WTC11 (cell line): ENCODE measurements at places on chromosomes 4 and X. TPM values are rescaled to one million over a fixed set of nuclear protein-coding genes. Genes with fewer than 3 reads are reported as not detected.

The CT45A9 gene
- total RNA-seq = not detected in 3 replicates

DNA sequence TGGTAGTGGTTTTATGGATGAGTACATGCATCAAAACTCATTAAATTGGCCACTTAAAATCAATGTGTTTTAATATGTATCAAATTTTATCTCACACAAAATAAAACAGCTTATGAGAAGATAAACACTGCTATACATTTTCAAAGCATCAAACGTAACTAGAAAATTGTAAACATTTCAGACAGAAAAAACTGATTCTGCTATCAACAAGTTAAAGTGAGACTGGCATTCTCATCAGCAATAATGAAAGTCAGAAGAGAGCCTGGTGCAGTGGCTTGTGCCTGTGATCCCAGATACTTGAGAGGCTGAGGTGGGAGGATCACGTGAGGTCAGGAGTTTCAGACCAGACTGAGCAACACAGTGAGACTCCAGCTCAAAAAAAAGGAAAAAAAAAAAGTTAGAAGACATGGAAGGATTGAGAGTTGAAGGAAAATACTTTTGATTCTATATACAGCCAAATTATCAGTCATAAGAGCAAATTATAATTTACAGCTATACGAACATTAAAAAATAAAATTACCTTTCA, 2.9 kb downstream of the TBCK start:
- no peak for DNase-seq

DNA sequence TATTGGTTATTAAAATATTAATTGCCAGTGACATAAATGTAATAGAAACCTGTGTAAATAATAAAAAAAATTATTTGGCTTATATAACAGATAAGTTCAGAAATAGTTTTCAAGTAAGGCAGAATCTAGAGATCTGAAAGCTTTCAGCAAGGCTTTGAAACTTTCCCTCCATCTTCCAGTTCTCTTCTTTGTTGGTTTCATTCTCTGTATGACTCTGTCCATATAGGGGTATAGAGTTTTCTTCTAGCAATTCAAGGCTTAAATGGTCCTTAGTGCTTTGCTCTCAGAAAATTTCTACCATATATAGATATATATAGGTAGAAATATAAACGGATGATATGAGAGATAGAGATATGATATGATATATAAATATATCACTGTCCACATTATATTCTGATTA, 160.5 kb upstream of the GABRA2 start:
- DNase-seq = no peak

DNA sequence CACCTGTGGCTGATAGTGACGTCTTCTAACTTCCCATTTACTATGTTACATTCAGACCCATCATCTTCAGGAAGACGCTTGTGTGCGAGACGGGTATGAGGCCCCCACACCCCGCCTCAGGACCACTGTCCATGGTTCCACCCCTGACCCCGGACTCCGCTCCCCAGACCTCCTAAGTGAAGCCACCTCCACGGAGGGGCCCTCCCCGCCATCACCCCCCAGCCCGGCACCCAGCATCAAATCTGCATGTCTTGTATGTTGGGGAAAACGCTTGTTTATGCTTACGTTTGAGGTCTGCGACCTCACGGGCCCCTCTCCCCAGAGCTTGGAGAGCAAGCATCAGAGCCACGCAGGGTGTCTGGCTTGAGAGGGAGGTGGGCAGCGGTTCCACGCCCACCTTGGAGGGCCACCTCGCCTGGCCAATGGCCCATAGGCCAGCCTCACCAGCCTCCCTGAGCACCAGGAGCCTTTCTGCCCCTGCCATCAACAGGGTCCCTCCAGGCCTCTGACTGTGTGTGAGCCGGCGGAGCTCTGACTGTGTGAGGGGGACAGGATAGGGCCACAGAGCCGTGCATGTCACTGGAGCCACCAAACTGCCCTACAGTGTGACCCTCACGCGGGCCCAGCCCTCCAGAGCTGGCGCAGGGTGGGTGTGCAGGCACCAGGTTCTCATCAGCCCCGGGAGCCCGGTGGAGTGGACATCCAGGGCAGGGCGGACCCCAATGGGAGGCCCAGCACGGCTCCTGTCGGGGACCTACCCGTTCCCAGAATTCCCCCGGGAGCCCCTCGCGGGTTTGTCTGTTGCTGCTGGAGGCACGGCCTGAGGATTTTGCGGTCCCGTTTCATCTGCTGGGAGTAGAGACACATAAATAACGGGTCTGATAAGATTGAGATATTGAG, 88.4 kb upstream of the NKX1-1 start:
- peak; percentile 8 for DNase-seq

DNA sequence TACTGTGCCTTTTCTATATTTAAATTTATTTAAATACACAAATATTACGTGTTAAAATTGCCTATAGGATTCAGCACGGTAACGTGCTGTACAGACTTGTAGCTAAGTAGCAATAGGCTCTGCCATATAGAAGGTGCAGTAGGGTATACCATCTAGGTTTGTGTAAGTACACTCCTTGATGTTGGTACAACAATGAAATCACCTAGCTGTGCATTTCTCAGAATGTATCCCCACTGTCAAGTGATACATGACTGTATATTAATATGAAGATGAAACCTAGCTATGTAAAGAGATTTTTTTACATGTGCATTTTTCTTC, 431.2 kb downstream of the KCTD8 start:
- DNase-seq = no peak

DNA sequence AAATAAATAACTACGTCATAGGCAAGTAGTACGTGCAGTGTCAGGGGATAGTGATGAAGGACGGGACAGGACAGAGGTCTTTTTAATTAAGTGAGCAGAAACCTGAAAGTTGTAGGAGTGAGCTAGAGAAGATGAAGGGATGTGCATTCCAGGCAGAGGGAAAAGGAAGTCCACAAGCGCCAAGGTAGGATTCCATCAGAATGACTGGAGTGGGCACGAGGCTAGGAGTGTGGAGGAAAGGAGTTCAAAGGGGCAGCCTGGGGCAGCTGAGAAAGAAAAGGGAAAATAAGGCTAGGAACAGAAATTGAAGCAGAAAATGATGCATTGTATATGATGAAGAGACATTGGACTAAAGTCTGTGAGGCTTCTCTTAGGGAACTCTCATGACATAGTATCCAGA, 192.2 kb upstream of the TLL1 start:
- no peak for DNase-seq

- DNase-seq = peak; percentile 56
Measured at GRCh38 chrX:53190363-53190960, 34.5 kb downstream of the KDM5C start.

- no peak for DNase-seq
Measured at GRCh38 chr4:154503598-154503997, 12.0 kb upstream of the DCHS2 start.

DNA sequence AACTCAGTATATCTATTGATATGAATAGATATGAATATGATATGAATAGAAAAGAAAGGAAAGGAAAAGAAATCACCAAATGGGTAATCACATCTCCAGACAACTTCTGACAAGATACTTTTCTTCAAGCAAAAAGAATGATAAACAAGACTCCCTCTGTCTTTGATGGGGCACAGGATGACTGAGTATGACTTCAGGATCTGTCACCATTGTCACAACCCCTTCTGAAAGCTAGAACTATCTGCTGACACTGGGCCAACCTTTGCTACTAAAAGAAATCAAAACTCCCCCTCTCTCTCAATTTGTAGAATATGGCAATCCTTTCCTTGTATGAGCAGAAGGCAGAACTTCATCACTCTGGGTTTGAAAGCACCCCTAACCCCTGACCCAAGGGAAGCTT, 267.2 kb upstream of the RASGEF1B start:
- no peak for DNase-seq

The IL1RAPL1 gene
- total RNA-seq = 0.09 to 0.16 TPM (median 0.13 TPM) in 3 replicates

DNA sequence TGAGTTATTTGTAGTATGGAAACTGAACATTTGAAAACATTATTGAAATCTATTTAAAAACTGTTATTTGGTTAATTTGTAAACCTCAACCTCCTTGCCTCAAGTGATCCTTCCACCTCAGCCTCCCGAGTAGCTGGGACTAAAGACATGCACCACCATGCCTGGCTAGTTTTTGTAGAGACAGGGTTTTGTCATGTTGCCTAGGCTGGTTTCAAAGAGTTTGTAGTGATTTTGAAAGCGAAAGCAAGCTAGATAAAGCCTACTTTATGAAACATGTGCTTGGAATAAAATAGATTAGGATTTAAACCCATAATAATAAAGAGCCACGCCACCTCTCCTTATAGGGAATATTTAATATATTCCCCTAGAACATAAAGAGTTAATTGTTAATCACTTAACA, 23.5 kb downstream of the ARSJ start:
- DNase-seq = no peak

DNA sequence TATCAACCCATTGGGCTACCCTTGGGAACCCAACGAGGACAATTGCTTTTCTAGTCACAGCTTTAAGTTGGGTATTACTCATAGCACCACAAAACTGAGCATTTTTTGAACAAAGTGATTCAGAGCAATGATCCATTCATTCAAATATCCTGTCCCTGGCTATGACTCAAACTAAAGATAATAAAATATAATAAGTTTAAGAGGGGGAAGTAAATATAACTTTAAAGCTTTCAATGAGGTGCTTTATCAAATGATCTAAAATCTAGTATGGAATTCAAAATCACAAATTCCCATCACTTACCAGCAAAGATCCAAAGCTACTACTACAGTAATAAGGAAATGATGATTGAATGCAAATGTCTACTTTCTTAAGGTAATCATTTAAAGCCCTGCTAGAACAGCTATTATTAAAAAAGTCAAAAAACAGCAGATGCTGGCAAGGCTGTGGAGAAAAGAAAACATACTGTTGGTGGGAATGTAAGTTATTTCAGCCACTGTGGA, 39.8 kb upstream of the S100G start:
- DNase-seq = no peak

DNA sequence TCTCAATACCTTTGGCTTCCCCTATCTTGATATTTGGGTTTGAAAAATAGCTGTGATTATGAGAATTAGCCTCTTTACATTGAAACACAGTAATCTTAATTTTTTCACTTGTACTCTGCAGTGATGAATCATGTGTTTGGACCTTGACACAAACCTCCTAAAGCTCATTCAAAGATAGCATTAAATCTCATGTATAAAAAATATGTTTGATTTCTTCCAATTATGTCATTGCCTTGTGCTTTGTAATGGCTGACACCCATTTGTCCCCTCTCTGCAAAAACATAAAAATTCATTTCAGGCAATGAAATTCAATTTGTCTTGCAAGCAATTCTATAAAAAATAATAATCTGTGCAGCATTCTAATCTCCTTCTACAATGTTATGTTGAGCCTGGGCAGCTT, 422.4 kb upstream of the BOD1L1 start:
- no peak for DNase-seq

The COL25A1 gene
- 6.6 to 9.3 TPM (median 8.0 TPM) in 3 replicates for total RNA-seq

GRCh38 chr4:168646001-168646768, 149.3 kb downstream of the PALLD start:
- no peak for DNase-seq

DNA sequence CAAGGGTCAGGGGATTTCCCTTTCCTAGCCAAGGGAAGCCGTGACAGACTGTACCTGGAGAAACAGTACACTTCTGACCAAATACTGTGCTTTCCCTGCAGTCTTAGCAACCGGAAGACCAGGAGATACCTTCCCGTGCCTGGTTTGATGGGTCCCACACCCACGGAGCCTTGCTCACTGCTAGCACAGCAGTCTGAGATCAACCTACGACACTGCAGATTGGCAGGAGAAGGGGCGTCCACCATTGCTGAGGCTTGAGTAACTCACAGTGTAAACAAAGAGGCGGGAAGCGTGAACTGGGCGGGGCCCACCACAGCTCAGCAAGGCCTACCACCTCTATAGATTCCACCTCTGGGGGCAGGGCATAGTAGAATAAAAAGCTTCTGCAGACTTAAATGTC, 48.7 kb upstream of the SRD5A3 start:
- DNase-seq = no peak

GRCh38 chr4:141884070-141884469, 247.7 kb downstream of the IL15 start:
- DNase-seq = no peak

The BLOC1S4 gene
- 21.4 to 23.4 TPM (median 21.9 TPM) in 3 replicates for total RNA-seq

The XAGE1A gene
- total RNA-seq = not detected in 3 replicates

The PNMA6A gene
- total RNA-seq = 4.4 to 5.1 TPM (median 4.5 TPM) in 3 replicates

DNA sequence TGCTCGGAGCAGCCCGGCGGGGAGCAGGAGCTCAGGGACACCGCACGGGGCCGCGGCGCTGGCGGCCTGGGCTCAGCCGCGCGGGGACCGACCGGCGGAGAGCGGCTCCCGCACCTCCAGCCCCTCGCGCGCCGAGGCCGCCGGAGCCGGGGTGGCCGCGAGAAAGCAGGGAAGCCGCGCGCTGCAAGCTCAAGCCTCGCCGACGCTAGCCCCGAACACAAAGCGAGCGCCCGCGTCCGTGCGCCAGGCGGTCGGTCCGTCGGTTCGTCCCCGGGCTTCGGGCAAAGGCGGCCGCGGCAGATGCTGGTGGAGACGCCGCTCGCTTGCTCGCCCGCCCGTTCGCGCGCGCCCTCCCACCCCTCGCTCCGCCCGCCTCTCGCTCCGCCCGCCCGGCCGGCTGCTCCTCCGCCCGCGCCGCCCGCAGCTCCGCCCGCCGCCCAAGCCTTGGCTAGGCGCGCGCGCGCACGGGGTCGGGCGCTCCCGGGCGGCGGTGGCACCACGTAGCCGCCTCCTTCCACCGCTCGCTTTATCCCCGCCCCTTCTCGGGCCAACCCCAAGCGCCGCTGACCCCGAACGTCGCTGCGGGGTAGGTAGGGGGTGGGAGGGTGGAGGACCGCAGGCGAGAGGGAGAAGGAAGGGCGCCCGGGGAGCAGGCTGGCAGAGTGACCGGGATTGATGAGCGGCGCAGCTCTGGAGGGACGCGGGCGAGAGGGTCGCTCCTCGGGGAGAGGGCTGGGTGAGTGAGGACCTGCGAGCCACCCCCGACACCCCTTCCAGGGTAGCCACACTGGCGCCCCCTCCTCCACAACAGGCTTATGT, at the start of gene TSPAN5:
Gene TSPAN5, minus strand, starts transcription at position 325 of the 819 bp plus-strand sequence.
- DNase-seq = peak; percentile 84

GRCh38 chr4:48307528-48307927, 33.8 kb upstream of the SLAIN2 start:
- DNase-seq = no peak

DNA sequence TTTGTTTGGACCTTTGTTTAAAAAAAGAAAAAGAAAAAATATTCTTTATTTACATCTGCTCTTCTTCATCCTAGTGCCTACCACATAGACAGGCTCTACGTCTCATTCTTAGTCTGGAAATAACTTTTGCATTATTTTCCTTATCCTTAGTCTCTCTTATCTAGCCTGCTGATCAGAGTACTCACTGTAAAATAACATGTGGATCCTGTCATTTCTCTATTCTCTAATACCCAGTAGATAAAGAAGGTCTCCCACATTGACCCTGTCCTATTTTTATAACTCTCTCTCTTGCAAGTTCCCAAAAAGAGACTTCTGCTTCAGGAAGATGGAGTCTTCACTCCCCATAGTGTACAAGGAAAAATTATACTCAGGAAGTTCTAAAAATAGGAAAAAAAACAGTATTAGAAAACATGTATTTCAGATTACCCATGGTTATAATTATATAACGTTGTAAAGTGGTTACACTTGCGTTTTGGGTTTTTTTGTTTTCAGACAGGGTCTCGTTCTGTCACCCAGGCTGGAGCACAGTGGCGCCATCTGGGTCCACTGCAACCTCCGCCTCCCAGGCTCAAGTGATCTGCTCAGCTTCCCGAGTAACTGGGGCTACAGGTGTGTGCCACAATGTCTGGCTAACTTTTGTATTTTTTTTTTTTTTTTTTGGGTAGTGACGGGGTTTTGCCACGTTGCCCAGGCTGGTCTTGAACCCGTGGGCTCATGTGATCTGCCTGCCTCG, 23.8 kb downstream of the ZFX start:
- peak; percentile 14 for DNase-seq
